ENCODE measurements at places on chromosomes 7 and 10.

DNA sequence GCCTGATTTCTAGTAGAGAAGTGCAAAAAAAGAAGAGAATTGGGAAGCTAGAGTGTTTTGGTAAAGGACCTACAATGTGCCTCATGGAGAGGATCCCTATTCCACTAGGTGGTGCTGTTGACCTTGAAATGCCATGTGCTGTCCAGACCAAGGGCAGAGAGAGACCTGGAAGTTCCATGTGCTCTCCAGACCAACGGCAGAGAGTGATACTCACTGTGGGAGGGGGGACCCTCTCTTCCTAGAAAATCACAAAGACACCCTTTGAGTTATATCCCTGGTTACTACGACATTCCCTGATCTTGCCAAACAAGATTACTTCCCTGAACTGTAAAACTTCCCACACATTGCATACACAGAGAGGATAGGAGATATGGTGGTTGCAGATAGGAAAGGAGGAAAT, 212.7 kb upstream of the ZNF804B start:
- DNase-seq, result peak; percentile 7

DNA sequence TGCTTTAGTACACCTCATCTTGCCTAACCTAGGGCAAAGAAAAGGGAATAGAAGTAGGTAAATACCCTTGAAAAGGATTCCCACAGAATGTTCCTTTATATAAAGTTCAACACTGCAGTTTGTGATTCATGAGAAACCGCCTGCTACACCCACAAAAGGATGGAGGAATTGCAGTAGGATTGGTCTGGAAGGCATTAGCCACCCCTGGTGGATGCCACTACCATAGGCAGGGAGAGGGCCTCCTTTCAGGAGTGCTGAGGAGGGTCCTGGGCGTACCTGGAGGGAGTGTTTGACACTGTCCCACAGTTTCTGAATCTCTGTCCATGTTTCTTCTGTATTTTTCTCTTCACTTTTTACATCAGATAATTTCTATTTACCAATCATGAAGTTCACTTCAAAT, 221.8 kb upstream of the TMEM72 start:
- no peak for DNase-seq

GRCh38 chr10:24128066-24128730, 80.7 kb upstream of the KIAA1217 start:
- no peak for DNase-seq

DNA sequence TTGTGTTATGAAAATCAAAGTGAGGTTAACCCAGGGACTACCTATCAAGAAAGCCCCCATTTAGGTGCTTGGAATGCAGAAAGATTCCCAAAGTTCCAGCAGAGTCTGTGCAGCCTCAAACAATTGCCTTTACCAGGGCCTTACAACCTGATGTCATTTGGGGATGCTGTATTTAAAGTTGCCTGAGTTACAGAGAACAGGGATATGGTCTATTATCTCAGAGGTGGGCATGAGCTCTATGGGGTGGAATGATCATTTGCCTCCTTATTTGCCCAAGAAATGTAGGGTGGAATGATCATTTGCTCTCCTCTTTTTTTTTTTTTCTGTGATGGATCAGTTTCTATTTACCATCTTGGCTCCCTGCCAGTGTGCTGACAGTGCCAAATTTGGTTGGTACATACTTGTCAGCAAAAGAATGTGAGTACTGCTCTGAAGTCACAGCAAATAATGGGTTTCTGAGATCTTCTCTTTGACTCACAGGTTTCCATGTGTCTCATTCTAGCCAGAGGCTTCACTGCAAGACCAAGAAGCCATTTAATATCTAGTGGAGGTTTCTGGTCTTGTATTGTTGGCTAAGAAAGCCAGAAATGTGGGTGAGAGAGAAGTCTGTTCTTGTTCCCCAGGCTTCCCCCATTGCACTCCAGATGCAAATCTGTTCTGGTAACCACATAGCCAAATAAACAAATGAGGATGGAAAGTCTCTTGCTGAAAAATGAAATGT, 45.5 kb upstream of the ZNRF2 start:
- DNase-seq, result no peak

DNA sequence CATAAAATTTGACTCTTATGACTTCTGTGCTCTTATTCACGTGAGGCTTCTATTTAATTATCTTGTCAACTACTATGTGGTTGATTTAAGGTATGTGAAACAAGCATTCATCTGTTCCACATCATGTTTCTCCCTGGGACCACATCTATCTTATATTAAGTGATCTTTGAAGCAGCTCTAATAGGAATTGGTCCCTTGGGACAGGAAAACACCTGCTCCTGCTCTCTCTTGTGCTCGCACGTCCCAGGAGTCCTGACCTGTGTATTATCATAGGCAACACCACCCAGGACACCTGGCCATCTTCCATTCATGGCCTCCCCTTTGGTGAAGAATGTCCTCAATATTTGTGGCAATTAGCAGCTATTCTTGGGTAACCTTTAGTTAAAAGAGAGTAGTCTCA, 269.2 kb downstream of the NRG3 start:
- DNase-seq, result no peak

Measured in CD8-positive, alpha-beta T cell (primary cell).